Umbilical cord (tissue), 2 donors: ENCODE measurements at places on chromosomes 12 and 14.

- no peak for DNase-seq
Measured at GRCh38 chr12:111788178-111788654, 21.5 kb downstream of the ALDH2 start.

DNA sequence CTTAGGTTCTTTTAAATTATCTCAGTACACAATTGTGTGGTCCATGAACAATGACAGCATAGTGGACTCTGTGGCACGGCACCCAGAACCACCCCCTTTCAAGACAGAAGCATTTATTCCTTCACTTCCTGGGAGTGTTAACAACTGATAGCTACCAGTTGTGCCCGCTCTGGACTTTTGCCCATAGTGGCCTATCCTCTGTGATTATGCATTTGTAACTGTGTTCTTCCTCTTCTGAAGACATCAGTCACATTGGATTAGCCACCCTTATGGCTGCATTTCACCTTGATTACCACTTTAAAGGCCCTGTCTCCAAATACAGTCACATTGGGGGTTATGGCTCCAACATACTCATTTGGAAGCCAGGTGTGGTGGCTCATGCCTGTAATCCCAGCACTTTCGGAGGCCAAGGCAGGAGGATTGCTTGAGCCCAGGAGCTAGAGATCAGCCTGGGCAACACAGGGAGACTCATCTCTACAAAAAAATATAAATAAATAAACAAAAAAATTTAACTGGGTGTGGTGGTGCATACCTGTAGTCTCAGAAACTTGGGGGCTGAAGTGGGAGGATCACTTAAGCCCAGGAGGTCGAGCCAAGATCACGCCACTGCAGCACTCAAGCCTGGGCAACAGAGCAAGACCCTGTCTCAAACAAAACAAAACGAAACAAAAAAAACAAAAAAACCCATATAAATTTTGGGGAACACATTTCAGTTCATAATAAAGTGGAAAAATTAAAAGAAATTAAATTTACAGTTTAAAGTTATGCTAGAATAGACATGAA is 27.6 kb upstream of the PHC1 start:
- DNase-seq = no peak

GRCh38 chr12:1937481-1938224 is 19.2 kb upstream of the CACNA2D4 start:
- DNase-seq = no peak

GRCh38 chr14:53472306-53472705 is 319.2 kb upstream of the DDHD1 start:
- DNase-seq = no peak
